ENCODE measurements at places on chromosomes 2 and 18.

DNA sequence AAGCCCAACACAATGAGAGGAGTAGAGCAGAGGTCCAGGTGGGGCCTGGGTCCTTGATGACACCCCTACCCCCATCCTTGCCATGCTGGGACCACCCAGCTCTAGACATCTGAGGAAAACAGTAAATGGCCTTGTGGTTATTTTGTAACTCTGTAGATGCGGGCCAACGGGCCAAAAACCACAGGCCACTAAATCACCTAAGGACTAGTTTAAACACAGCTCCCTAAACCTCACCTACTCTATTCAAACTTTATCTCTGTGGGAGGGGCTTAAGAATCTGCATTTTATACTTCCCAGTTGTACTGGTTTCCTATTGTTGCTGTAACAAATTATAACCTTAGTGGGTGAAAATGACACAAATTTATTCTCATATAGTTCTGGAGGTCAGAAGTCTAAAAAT lies 19.0 kb upstream of the SERTAD2 start:
- DNase-seq, result no peak

DNA sequence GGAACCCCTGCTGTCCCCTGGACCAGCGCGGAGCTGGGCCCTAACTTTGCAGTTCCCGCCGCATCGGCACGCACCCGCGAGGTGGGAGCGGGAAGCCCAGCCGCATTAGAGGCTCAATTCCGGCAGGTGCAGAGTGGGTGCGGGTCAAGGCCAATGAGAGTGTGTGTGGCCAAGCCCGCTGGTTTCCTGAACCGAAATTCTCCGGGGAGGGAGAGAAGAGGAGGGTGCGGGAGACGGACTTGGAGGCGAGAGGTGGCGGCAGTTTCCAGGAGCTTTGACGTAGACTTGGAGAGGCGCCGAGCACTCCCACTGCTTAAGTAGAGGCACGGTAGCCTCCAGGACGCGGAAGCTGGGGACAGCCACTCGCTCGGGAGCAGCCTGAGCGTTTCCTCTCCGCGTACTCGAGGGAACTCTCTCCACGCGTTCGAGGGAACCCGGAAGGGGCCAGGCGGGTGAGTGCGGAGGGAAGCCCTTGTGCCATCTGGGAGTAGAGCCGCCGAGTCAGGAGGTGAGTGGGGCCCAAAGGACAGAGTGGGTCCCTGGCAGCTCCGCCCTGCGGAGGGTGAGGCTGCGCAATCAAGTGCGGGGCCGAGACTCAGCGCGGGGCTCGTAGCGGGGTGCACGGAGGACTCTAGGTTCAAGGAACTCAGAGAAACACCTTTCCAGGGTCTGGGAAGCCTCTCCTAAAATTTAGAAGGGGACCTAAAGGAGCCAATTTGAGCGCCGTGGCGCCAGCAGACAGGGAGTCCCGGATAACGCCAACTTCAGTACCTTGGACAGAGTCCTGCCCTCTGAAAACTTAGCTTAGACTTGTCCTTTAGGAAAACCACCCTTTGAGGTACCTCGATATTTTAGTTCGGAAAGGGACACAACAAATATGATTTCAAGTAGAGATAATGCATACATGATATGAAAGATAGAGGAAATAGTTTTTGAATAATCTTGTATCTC lies at the start of gene FAM237A:
Gene FAM237A, plus strand, starts transcription at position 413 of the 951 bp plus-strand sequence. CDS start 1,750 bp downstream, outside the sequence.
- no peak for DNase-seq

DNA sequence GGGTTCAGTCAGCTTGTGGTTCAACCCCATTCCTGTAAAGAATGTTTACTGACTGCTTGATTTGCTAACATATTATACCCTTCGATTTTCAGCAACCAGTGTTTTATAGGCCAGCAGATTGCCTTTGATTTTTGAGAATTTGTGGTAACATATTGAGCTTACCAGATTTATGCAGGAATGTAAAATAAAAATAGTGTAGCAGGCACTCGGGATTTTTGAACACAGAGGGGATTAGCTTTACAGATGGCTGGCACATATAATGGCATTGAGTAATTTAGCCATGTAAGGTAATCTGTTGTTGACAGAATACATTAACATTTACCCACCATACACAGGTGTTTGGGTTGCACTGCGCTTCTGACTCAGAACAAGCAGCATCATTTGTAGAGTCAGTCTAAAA lies 354.0 kb downstream of the LRRTM1 start:
- DNase-seq, result no peak

DNA sequence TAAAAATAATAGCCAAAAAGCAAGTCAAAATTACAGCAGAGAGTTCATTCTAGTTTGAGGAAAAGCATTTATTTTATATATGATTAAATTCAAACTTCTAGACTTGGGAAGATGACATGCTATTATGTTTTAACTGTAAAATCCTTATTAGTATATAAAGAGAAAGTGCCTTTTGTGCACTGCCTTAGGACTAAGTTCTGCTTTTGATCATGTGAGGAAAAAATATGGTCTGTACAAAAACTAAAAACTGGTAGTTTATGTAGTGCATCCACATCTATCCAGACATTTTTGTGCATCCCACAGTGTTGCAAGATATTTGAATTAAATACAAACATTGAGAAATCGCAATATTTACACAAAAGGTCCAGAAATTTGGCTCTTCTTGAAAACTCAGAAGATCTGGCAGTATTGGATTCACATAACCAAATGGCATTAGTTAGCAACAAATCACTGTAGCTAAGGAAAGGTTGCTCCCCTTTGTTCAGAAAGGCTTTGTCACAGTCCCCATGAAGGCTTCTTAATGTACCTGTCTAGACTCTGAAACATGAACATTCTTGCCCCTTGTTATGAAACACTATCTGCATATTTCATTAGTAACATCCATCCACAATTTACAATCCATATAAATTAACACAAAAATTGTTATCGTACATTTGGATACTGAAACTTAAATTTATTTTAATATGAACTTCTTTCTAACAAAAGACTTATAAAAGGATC lies 2.2 kb downstream of the MMADHC start:
- no peak for DNase-seq

DNA sequence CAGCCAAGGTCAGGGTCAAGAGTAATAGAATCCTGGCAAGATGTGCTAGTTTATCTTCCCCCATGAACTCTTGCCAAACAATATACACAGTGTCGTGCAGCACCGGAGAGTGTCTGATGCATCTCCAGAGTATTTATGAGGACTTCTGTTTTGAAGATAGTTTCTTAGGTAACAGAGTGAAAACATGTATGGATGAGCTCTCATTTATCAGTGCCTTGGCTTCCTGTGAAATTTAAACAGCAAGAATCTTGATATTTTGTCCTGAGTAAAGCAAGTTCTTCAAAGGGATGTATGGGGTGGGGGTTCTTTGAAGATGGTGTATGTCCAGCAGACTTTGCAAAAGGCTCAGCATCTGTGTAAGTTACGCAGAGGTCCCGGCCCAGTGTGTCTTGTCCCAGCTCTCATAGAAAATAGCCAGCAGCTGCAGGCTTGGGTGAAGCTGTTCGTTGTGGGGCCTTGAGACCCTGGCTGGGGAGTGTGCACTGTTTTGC lies 361.0 kb upstream of the NT5C1B start:
- peak; percentile 31 for DNase-seq

- DNase-seq, result no peak
These were observed 222.0 kb upstream of the COPS8 start for GRCh38 chr2:236863729-236864126.

- DNase-seq, result peak; percentile 75
These were observed 112.5 kb upstream of the SLC38A11 start for GRCh38 chr2:165067643-165068486.

GRCh38 chr2:148096012-148096411 lies 75.1 kb downstream of the MBD5 start:
- DNase-seq, result no peak

DNA sequence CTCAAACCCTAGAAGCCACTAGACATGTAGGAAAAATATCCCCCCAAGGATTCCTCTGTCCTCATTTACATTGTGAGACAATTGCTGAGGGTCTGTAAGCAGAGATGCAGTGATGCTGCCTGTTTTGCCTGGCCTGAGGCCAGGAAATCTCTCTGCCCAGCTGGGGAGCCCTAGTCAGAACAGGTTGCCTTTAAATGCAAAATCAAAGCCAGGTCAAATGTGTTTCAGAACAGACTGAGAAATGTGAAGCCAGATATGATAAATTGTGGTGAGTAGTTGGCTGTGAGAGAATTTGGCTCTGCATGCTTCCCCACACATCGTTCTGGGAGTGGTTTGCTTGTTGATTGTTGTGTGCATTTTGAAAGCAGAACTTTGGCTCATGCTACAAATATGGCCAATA lies 38.4 kb upstream of the NXPH2 start:
- DNase-seq, result no peak

DNA sequence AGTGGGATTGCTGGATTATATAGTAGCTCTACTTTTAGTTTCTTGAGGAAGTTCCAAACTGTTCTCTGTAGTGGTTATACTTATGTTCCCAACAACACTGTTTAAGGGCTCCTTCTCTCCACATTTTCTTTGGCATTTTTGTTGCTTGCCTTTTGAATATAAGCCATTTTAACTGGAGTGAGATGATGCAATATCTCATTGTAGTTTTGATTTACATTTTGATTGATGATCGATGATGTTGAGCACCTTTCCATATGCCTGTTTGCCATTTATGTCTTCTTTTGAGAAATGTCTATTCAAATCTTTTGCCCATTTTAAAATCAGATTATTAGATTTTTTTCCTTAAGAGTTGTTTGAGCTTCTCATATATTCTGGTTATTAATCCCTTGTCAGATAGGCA lies 243.3 kb downstream of the PTGR3 start:
- DNase-seq, result no peak

GRCh38 chr2:100520224-100520623 lies 42.6 kb upstream of the PDCL3 start:
- no peak for DNase-seq

DNA sequence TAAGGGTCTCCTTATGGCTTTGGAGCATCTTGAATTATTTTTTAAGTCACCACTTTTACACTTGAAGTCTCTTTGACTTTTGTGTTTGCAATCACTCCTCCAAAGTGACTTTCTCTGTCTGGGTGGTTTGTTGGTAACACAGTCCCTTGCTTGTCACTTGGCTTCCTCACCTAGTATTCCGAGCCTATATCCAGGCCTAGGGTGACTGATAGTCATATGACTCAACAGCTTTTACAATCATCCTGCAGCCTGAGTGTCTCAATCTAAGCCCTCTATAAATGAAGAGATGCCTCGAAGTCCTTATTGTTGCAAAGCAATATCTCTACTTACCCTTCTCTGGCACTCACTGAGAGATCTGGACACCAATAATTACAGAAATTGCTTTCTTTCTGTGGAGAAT lies 53.9 kb upstream of the SETBP1 start:
- no peak for DNase-seq

DNA sequence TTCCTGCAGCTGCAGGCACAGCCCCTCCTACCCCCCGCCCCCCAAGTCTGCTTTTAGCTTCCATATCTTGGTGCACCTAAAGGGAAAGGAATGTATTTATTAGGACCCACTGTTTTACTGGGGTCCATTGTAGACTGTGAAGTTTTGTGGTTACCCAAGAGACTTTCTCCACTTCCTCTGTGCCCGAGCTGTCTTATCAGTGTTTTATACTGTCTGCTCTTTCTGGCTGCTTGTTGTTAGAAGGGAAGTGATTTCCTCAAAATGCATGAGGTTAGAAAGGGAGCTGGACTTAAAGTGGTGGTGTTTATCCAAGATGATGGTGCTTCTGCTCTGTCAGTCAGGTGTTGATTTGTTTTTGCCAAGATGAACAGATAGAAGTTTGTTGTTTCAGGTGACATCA lies 85.0 kb downstream of the PTH2R start:
- no peak for DNase-seq

All from A549 (cell line).